NCI-H1694 treated with DMSO at 0.1 percent for 48 hours (cell line): ENCODE measurements at places on chromosomes 2 and 18.

DNA sequence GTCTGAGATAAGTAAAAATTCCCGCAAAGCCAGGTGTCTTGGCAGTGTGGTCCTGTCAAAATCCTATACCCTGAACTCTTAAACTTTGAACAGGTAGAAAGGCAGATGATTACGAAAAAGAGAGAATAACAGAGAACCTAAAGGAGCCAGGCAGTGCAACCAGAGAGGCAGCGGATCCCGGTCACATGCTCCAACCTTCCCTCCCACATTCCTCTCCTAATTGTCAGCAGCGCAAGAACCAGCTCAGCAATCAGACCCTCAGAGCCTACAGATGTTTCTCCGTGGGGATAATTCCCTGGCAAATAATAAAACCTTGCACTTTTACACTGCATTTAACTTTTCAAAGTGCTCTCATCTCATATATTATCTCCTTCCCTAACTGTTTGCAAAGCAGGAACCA is 124.8 kb downstream of the EPHA4 start:
- DNase-seq, result no peak

DNA sequence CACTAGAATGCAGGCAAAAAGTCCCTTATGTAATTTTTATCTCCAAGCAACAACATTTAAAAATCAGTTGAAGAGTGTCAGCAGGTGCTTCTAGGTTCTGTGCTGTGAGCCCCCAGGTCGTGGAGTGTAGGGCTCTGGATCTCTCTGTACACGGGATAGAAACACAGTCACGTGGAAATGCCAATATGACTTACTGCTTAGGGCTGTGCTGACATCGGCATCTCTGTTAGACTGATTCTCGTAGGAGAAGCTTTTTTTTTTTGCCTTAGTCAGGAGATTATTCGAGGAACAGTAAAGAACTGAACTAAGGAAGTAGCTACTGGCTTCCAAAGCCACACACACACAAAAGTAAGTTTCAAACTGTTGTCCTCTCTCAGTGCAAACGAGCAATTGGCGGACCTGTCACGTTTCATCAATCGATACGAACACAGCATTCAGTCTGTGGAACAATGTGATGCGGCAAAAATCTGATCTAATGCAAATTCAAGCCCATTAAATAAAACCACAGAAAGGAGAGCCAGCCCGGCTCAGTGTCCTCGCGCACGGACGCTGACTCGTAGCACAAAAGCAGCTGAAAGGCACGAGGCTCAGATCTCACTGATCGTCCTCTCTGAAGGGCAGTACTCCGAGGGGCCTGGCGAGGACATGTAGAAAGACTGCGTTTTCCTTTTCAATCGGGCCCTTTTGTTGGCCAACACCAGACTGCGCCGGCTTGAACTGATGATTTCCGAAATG is 41.5 kb downstream of the PRELID3A start:
- DNase-seq, result no peak

DNA sequence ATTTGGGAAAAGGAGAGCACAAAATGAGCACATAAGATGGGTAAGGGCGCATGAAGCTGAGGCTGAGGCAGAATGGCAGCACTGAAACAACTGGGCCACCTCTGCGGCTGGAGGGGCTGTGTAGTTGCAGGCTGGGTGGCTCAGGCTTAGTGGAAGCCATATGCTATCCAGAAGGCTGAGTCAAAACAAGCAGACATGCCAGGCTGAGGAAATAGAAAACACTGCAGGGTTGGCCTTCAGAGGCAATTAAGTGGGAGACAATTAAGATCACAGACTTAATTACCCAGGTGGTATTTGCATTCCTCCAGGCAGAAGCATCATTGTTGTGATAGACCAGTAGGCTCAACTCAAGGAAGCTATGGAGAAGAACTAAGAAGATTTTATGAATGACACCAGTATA is 11.4 kb upstream of the XPO1 start:
- DNase-seq, result peak; percentile 68

GRCh38 chr18:42619771-42620170 is 495.7 kb downstream of the RIT2 start:
- DNase-seq, result no peak

DNA sequence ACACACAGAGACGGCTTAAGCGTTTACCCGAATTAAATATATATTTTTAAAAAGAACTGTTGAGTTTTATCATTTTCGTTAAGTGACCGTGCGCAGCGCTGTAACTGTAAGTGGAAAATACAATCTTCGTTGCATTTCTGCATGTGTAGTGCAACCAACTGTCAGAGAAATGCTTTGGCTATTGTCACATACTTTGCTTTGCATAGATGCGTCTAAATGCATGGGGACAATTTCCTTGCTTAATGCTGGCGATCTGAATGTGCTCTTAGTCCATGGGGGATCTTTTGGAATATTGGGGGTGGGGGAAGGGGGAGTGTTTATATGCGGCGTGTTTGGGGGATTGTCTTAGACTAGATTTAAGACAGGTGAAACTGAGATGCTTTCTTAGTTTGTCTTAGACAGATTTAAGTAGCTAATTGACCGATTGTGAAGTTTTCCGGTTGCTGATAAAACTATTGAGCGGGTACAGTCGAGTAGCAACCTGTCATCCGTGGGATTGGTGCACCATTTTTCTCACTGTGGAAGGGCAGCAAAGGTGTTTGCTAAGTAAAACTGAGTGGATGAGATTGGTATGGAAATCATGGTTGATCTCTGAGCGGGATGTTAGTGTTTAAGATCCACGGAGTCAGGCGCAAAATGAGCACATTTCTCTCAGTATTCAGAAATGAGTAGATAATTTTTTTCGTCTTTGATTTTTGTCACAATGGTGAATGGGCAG is 476 bp downstream of the VSNL1 start:
- no peak for DNase-seq

DNA sequence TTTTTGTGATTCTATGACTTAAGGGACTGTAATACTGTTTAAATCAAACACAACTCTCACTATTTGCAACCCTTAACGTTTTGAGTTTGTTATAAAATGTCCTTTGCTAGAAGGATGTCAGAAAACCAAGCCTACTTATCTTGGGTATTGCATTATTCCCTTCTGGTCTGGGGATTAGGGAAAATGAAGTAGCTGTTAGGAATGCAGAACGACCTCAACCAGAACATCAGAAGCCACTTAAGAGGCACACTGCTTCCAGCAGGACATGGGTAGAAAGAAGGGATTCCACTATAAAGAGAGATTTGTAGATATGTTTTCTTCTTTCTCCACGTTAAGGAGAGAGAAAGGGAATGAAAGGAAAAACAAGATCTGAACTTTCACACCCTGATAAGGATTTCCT is 101.2 kb downstream of the SETBP1 start:
- no peak for DNase-seq

- no peak for DNase-seq
These were observed 3.3 kb downstream of the RNF152 start for GRCh38 chr18:61889541-61889940.

GRCh38 chr2:77007686-77008085 is 514.5 kb downstream of the LRRTM4 start:
- DNase-seq, result no peak

DNA sequence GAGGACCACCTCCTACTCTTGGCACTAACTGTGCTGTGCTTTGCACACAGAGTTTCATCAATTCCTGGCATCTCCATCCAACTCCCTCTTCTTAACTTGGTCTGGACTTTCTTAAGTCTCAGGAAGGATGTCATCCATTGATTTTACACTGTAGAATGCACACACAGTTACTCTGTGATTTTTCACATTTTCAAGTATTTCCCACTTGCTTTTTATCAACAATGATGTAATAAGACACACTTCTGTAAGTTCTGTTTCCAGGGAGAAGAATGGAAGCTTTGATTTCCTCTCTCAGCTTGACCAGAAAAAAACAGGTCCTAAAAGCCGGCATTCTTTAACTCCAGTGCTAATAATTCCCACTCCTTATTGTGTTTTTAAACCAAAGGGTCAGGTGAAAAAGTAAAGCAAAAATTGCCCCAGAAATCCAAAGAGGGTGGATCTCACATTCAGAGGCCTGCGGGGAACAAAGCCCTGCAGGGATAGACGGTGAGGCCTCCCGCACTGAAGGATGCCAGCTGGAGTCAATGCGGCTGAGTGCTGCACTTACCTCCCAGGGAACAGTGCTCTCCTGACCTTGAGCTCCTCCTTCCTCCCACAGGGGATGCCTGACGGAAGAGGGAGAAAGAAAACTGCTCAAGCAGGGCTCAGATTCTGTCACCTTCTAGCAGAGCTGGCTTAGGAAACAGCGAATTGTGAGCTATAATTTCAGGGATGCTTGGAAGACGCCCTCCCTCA is 83.1 kb downstream of the PDCL3 start:
- DNase-seq, result no peak

DNA sequence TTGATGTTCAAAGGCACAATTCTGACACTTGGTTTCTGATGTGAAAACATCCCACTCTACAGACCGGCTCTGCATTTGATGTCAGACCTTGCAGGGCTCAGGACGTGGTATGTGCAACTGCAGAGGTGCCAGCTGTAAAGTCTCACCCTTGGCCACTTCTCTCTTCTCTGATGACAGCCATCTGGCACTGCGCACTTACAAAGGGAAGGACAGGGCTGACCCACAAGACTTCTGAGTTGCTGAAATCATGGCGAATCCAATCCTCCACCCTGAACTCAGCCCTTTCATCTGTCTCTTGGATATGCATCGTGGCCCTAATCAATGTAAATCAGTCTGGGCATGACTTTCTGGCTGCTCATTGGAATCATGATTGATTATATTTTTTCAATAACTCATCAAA is 82.5 kb downstream of the SEPTIN10 start:
- no peak for DNase-seq

GRCh38 chr18:29879763-29880162 is 1162.8 kb downstream of the DSC3 start:
- no peak for DNase-seq

DNA sequence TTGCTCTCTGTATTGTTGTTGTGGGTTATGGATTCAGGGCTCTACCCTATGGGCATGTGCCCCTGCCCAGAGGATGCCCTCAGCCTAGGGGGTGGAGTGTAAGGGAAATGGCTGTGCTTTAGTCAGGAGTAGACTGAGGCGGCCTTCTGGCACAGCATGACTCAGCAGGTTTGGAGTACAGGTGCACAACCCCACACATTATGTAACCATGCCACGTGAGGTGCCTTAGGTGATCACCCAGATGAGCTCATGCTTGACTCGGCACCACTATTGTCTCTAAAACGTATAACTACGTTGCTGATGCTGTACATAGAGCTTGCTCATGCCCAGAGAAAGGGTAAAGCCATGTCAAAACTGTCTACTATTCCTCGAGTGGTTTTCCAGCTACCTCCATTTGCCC is 48.3 kb upstream of the ZC3H15 start:
- no peak for DNase-seq

DNA sequence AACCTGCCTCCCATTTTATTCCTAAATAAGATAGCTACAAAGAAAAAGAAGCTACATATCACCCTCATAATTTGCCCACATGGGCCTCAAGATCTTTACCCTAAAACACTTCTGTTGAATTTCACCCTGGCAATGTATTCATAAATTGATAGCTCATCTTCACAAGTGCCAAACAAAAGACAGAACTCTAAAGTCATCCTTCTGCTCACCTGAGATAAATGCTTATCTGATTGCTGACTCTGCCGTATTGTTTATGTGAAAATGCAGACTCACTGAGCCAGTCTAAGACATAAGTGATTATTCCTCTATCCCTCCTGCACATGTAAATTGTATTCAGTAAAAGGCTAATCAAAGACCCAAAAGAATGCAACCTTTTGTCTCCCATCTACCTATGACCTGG is 2.0 kb downstream of the RDH14 start:
- no peak for DNase-seq

- no peak for DNase-seq
These were observed 54.7 kb upstream of the B3GNT2 start for GRCh38 chr2:62141142-62141740.

DNA sequence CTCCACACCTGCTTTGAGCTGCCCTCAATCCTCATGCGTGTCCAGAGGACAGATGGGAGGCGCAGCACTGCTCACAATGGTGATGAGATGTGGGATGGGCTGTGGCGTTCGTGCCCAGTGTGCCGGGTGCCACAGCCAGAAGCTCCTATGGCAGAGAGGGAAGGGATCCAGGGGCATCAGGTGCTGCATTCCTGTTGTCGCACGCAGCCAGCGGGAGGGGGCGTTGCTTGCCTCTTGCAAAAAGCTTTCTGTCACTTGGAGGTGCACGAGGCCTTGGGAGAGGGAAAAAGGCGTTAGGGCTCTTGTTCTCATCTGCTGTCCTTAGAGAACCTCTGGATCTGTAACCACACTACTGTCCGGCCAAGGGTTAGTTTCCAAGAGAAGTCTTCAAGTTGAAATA is 29.2 kb upstream of the ALLC start:
- DNase-seq, result peak; percentile 95

DNA sequence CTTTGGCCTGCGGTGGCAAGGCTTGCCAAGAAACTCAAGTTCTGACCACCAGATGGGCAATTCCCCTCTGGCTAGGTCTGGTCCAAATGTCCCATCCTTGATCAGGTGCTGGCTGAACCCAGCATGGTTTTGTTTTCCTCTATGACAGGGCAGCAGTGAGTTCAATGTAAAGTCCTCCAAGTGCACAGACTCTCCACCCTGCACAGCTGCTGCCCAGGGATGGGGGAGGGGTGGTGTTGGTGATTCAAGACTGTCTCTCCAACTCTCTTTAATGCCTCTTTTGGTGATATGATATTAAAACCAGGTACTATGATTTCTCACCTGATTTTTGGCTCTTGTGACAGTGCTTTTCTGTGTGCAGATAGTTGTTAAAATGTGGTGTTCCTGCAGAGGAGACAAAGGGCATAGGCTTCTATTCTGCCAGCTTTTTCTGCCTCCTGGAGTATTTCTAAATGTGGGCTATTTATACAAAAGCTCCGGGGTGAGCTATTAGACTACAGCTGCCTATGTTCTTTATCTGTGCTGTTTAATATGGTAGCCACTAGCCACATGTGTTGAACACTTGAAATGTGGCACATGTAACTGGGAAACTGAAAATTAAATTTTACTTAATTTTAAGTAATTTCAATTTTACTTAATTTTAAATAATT is 64.0 kb upstream of the STK39 start:
- no peak for DNase-seq

DNA sequence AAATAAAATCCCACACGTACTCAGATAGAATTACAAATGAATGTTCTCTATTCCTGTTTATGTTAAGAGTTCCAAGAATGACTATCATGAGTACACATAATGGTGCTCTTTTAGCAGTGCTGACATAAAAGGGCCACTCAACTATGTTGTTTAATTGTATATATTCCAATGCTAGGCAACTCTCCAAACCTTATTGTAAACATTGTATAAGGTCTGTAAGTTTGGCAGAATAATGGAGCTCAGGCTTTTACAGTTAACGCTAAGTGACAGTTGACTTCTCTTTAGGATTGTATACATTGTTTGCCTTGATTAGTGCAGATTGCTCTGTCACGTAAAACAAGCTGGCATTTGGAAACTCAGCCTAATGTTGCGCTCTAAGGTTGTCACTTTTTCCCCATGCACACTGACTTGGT is 20.8 kb downstream of the RBMS1 start:
- DNase-seq, result no peak

GRCh38 chr18:48720655-48721025 is 181.8 kb downstream of the CTIF start:
- no peak for DNase-seq

- no peak for DNase-seq
These were observed 8.0 kb downstream of the HAAO start for GRCh38 chr2:42784204-42784880.

GRCh38 chr18:21117409-21118131 is 6.0 kb upstream of the ROCK1 start:
- DNase-seq, result no peak

- DNase-seq, result no peak
These were observed 460.5 kb downstream of the ERBB4 start for GRCh38 chr2:212078103-212078502.

- DNase-seq, result no peak
These were observed 30.4 kb downstream of the LBH start for GRCh38 chr2:30261695-30262211.
